NCI-H187 (cell line): ENCODE measurements at places on chromosomes 5 and 9.

GRCh38 chr5:116652903-116653302, 78.3 kb upstream of the SEMA6A start:
- no peak for DNase-seq

- DNase-seq, result no peak
Measured at GRCh38 chr5:106600803-106601202, 1069.9 kb downstream of the EFNA5 start.

DNA sequence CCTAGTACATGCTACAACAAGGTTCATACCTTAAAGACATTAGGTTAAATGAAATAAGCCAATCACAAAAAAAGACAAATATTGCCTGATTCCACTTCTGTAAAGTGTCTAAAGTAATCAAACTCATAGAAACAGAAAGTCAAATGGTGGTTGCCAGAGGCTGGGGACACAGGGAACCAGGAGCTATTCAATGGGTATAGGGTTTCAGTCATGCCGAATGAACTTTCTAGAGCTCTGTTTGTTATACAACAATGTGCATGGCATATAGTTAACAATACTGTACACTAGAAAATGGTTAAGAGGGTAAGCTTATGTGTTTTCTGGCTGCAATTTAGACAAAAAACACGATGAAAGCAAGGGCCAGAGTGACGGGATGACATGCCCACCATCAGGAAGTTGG, 70.8 kb upstream of the EGFLAM start:
- peak; percentile 8 for DNase-seq

- DNase-seq, result no peak
Measured at GRCh38 chr5:50800410-50800809, 134.0 kb downstream of the PARP8 start.

DNA sequence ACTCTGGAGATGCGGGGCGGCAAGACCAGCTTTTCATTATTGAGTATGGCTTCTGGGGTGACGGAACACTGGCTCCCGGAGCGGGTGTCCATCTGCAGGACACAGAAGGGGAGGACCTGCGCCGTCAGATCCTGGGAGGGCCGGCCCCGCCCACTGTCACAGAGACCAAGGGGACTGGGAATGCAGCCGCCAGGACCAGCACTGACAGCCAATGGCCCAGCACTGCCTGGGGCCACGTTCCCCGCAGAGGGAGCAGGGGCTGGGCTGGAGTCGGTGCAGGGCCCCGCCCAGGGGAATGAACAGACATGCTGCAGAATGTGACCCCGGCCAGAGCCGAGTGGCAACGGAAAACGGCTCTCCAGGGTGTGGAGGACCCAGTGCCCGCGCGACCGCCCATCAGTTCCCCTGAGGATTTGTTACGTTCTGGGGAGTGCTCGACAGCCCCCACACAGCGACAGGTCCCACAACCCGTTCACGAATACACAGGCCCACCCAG, at the start of gene ZDHHC11:
Gene ZDHHC11 (minus strand): TSS at position 476 of the 496 bp plus-strand sequence. CDS start 384 bp downstream, at position 92.
- no peak for DNase-seq

- no peak for DNase-seq
Measured at GRCh38 chr5:175384724-175385552, 59.0 kb downstream of the DRD1 start.

- no peak for DNase-seq
Measured at GRCh38 chr5:125042261-125042890, 295.9 kb upstream of the ZNF608 start.

DNA sequence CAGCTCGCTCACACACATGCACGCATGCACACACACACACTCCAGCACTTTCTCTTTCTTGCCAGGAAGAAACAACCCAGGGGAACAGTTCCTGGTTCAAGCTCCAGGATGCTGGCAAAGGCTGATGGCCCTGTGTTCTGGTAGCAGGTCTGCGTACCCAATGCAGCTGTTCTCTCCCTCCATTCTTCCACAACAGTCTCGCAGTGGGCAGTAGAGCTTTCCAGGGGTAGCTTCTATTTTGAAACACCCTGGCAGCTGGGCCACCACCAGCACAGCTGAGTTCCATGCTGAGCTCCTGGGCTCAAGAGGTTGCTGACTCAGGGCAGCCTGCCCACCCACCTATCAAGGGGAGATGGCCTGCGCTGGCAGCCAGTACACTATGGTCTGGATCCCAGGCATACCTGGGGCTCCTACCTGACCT, 4.7 kb downstream of the VDAC1 start:
- no peak for DNase-seq

- peak; percentile 42 for DNase-seq
Measured at GRCh38 chr5:95961617-95962474, at the start of gene ELL2. ELL2 (minus strand) TSS chr5:95961851; CDS start chr5:95961721, 130 bp downstream.

DNA sequence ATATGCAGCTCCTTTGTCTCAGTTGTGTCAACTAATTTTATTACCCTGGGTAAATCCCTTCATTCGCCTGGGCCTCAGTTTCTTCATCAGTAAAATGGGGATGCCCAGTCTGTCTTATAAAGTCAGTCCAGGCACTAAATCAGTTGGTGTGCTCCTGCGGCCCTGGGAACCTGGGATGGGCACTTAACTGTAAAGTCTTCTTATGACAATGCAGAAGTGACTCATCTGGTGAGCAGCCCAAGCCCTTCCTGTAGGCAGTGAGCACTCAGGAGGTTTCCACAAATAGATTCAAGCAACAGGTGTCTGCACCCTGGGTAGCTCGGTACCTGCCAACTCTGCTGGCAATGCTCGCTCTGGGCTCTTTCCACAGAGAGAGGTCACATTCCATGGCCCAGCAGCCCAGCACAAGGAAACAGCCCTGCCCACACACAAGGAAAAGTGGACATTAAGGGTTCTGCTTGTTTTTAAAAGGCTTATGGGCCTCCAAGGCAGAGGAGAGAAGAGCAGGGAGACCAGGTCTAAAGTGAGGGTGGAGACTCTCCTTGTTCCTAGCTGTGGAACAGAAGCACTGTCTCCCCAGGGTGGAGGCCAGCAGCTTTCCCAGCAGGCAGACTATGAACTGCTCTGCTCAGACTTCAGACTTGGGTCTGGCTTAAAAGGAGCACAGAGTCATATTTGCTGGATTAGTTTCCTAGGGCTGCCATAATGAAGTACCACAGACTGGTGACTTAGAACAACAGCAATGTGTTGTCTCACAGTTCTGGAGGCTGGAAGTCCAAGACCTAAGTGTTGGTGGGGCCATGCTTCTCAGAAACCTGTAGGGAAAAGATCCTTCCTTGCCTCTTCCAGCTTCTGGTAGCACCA, 89.7 kb upstream of the ADRA1B start:
- no peak for DNase-seq

DNA sequence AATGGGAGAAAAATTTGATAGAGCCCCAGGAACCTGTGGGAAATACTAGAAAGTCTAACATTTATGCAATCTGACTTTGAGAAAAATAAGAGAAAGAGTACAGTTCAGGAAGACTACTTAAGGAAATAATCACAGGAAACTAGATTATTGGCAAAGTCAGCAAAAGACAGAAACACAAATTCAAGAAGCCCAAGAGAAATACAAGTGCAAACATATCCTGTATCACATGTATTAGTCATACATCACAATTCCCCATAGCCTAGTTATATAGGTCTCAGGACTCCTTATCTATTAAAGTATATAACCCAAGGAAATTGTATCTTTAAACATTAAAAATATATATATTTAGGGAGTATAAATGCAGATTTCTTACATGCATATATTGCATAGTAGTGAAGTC, 100.8 kb downstream of the HOMER1 start:
- DNase-seq, result no peak

GRCh38 chr9:115777610-115778009, 376.0 kb upstream of the PAPPA start:
- DNase-seq, result no peak

DNA sequence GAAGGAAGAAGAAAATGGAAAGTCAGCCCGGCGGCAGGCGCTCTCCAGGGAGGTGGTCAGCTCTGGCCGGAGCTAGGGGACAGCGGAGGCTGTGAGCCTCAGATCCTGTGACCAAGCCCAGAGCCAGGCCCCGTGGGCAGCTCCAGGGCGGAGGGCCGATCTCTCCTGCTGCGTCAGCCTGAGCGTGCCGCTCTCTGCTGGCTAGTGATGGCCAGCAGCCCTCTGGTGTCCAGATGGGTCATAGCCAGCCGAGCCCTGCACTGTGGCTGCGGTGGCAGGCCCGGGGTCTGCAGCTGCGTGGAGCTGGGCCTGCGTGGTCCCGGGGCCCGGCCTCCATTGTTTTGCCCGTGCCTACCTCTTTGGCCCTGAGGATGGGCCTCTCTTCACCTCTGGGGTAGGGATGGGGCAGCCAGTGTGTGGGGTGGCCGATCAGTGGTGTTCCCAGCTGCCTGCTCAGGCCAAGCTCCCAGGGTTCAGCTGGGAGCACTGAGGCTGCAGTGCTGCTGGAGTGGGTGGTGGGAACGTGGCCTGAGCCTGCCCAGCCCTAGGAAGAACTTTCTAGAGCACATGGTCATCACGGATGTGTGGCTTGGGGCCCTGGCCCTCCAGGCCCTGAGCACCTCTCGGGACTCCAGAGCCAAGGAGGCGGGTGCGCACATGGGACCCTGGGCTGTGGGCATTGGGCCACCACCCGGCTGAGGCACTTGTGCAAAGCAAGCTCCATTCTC, 17.1 kb upstream of the NRARP start:
- DNase-seq, result no peak

DNA sequence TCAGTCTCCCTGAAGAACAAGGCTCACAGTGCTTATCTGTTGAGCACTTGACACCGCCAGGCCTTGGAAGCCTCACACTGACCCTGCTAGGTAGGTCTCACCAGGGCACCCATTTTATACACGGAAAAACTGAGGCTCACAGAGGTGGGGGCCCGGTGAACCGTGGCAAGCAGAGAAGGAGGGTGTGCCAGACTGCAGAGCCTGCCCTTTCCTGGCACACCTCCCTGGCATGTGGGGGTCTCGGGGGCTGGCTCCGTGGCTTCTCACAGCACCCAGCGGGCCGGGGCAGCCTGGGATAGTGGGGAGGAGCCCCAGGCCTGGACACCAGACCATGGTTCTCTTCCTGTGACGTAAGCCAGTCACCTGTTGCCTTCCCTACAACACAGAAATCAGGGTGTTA, 53.7 kb upstream of the IER5L start:
- DNase-seq, result no peak

- DNase-seq, result no peak
Measured at GRCh38 chr9:90333226-90333625, 309.4 kb downstream of the DIRAS2 start.

DNA sequence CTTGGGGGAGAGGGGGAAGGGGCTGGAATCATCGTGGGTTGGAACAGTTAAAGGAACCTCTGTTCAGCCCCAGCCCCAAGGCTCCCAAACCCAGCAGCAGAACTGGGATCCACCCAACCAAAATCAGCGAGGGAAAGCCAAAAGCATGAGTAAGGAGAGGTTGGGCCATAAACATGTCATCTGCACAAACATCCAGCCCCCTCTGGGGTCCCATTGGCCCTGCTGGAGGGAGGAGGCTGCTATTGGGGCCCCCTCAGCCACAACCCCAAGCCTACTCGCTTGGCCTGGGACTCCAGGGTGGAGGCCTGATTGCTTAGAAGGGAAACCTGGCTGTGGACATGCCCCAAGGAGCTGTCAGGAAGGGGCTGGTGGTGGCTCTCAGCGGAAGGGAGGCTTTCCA, 154.9 kb downstream of the FGF18 start:
- DNase-seq, result no peak

DNA sequence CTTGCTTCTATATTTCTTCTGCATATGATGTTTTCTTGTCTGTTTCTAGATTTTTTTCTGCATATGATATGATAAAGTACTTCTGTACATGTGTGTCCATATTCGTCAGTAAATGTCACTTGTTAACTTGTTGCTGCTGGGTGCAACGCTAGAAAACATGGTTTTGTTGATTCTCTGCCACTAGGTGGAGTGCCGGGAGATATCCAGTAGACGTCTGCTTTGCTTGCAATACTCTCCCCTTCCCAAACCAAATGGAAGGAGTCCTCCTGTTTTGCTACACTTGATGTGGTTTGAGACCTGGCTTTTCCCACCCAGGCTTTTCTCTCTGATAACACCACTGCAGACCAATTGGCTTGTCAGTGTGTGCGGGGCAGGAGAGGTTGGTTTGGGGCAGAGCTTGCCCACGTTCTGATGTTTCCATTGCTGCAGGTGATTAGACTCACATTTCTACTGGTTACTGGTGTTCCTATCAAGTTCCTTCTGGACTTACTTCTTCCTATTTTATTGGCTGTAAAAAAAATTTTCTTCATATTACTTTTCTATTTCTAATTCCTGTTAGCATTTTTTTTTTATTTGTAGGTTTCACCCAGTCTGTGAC, 900.0 kb upstream of the CDH10 start:
- no peak for DNase-seq

DNA sequence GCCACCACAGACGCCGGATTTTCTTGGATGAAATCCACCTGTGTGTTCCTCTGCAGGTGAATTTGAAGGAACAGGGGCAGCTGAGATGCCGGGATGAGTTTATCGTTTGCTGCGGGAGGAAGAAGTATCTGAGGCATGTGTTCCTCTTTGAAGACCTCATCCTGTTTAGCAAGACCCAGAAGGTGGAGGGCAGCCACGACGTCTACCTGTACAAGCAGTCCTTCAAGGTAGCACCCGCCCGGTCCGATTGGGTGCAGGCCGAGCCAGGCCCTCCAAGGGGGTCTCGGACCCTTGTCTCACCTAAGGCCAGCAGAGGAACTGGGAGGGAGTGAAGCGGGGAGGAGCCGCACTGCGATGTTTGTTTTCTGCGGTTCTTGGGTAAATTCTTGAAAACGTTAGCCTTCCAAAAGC, 18.4 kb upstream of the LRRC14B start:
- DNase-seq, result no peak

- no peak for DNase-seq
Measured at GRCh38 chr5:8349855-8350254, 480.9 kb downstream of the MTRR start.

DNA sequence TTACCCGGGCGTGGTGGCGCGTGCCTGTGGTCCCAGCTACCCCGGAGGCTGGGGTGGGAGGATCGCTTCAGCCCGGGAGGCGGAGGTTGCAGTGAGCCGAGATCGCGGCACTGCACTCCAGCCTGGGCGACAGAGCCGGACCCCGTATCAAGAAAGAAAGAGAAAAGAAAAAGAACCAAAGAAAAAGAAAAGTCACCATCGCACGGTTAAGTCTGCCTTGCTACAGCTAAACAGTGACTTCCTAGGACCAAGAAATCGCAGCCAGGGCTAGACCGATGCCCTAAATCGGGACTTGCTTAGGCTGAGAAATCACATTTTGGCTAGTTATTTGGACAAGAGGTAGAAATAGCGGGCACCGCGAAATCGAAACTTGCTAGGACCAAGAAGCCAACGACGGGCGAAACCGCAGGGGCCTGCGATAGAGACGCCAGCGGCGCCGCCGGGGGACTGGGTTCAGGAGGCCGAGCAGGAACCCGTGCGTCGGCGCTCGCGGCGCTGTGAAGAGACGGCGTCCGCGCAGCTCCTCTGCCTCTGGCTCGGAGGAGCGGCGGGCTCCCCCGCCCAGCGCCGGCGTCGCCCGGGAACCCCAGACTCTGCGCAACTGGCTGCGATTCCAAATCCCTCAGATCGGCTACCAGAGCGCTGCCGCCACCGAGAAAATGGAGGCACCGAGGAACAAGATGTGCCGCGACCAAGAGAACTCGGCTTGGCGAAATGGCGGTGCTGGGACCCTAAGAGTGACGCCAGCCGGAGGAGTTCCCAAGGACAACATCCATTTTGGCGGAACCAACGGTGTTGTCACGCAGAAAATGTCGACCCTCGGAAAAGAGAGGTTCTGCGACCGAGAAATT, 26.1 kb upstream of the ANXA2R start:
- DNase-seq, result peak; percentile 69
